ENCODE measurements at places on chromosomes 2 and 18.

DNA sequence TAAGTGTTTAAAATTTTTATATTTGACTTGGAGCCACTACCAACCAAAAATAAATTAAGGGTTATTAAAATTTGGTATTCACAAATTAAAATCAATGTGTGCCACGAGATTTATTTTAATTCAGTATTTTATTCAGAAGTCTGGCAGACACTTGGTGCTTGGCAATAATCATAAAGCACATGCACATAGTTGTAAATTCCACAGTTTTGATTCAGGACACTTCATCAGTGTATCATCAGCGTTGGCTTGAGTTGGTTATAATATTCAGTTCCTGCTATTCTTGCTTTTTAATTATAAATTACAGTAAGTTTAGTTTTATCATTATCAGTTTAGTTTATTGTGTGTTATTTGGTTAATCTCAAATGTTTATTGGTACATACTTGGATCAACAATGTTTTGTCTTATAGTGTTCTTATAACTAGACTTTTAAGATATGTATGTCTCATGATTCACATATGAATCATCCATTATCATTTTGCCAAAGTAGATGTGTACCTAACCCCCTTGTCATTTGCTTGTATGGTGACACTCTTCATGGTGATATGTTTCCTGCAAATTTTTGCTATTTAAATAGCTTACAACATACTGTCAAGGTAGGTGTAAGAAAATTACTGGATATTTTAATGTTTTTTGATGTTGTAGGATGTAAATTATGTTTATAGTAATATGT, 237.9 kb downstream of the BABAM2 start:
- ATAC-seq = no peak

DNA sequence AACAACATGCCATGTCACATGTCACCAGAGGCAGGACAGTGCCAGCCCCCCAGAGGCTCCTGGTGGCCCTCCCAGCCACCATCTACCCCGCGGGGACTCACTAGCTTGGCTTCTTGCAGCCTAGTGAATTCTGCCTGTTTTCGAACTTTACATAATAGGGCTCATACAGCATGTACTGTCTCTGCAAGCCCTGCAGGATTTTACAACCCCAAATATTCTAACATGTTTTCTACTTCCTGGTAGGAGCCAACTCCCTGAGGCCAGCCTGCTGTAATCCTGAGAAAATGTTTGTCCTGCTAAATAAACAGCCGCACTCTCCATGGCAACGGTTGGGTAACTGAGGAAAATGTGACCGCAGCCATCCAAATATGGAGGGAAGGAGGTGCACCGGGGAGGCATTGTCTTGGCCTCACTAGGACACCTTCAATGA, 2.7 kb downstream of the PER2 start:
- ATAC-seq = peak; percentile 37

GRCh38 chr2:63572001-63572400, 16.3 kb downstream of the WDPCP start:
- ATAC-seq = no peak

- ATAC-seq = no peak
These were observed 27.5 kb upstream of the FAM124B start for GRCh38 chr2:224429441-224429810.

GRCh38 chr2:234457421-234457820, 39.5 kb downstream of the ARL4C start:
- no peak for ATAC-seq
